ENCODE measurements at places on chromosomes 5 and 9. TPM values are rescaled to one million over a fixed set of nuclear protein-coding genes. Genes with fewer than 3 reads are reported as not detected.

- DNase-seq = no peak
Measured at GRCh38 chr5:142317753-142318152, 7.1 kb downstream of the SPRY4 start.

DNA sequence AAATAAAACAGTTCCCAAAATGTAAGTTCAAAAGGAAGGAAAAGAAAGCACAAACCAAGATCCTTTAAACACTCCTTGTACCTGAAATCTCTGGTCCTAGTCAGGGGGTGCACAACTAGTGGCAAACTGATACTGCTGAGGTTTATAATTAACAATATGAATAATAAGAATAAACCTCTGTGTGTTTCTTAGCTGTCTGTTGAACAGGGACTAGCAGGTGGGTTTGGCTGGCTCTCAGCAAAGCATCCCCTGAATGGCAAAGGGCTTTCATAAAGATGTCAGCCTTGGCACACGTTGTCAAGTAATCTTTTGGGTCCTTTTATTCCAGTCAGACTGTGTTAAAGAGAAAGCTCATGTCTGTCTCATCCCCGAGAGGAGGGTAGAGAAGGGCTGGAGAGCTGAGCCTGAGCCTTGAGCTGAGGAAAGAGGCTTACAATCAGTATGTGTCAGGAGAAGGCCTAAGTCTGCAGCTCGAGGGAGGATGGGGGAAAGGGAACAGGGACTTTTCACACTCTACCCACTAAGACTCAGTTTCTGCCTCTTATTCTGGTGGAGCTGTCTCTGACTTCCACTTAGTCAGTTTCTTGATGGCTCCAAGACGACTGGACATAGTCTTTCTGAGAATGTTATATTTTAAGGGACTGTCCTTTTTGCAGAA, 123.0 kb downstream of the GALNT10 start:
- DNase-seq = no peak

DNA sequence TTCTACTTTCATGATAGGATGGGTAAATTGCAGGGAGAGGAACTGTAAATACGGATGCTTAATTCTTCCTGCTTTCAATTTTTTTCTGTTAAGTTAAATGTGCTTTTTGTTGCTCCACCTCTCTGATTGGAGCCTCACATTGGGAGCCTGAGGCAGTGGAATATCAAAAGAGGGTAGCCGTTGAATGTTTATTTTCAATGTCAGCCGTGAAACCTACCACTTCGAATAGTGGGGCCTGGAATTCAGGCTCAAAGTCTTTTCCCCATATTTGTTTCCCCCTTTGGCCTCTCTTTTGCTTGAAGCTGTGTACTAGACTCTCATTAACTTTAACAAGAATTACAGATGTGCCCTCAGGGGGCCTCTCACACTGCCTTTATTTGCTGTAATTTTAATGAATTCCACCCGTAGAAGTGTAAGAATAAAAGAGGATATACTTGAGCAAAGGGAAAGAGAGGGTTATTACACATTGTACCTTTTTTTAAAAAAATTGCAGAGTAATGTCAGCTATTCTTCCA, 29.0 kb downstream of the PSAT1 start:
- DNase-seq = no peak

DNA sequence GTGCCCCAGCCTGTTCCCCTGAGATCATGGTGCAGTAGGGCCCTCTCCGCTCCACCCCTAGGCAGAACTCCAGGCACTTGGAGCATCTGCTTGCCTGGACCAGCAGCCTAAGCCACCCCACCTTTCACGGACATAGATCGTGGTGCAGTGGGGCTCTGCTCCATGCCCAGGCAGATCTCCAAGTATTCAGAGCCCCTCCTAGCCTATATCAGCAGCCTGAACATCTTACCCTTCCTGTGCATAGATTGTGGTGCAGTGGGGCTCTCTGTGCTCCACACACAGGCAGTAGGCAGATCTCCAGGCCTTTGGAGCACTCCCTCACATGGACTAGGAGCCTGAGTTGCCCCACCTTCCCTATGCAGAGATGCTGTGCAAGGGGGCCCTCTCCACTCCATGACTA, 103.0 kb downstream of the GLIS3 start:
- no peak for DNase-seq

The ZNF454 gene
- total RNA-seq = 46.7 TPM

GRCh38 chr5:101024299-101024698, 121.2 kb upstream of the ST8SIA4 start:
- no peak for DNase-seq

- DNase-seq = peak; percentile 70
Measured at GRCh38 chr9:14909961-14910805, at the start of gene FREM1. Gene FREM1, minus strand, starts transcription at chr9:14910428. Its CDS starts 41,451 bp downstream, at chr9:14868977.

GRCh38 chr9:18791074-18791473, 241.9 kb downstream of the SAXO1 start:
- peak; percentile 46 for DNase-seq

GRCh38 chr9:86368871-86369521, 14.8 kb upstream of the TUT7 start:
- DNase-seq = no peak

DNA sequence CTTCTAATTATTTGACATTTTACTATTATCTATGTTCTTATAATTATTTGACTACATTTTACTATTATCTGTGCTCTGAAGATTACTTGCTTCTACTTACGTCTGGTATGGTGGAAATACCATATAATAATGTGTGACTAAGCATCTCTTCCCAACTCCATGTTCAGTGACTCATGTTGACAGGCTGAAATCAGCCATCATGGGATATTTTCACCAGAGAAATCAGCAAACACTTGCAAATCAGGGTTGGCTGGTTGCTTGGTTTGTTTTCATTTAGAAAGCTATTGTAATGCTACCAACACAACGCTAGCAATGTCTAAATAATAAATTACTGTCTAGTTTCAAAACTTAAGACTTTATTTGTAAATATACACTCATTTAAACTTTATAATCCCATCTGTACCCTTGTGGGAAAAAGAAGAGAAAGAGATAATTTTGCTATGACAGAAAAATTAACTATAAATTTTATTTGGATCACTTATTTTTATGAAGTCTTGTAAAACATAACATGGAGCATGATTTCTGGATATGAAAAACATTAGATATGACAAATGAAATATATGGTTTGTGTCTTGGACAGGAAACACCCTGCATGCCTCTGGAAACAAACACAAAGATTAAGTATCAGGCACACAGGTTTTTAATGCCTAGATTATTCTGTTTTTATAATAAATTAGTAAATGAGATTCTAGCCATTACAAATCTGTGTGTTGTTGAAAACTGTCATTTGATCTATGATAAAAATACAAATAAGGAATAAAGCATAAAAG, 337.6 kb downstream of the BNC2 start:
- DNase-seq = no peak

The IL7R gene
- 20.7 TPM for total RNA-seq

DNA sequence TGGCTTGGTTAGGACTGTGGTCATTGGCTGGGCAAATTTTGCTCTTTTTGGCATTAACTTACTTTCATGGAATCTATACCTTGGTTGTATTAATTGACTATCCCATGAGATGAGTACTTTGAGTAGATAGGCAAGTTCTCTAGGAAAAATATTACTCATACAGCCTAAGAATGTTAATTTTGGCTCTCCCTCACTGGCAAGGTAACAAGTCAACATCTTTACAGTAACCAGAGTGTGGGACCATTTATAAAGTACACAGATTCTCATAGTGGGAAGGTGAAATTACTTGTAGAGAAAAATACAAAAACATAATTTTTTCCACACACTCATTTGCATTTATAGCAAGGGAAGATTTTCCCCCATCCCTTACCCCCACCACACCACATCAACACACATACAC, 154.6 kb upstream of the ZNF608 start:
- no peak for DNase-seq

GRCh38 chr5:113280541-113280940, 154.2 kb downstream of the TSSK1B start:
- DNase-seq = no peak

- DNase-seq = peak; percentile 85
Measured at GRCh38 chr5:317086-317811, 4.3 kb upstream of the AHRR start.

DNA sequence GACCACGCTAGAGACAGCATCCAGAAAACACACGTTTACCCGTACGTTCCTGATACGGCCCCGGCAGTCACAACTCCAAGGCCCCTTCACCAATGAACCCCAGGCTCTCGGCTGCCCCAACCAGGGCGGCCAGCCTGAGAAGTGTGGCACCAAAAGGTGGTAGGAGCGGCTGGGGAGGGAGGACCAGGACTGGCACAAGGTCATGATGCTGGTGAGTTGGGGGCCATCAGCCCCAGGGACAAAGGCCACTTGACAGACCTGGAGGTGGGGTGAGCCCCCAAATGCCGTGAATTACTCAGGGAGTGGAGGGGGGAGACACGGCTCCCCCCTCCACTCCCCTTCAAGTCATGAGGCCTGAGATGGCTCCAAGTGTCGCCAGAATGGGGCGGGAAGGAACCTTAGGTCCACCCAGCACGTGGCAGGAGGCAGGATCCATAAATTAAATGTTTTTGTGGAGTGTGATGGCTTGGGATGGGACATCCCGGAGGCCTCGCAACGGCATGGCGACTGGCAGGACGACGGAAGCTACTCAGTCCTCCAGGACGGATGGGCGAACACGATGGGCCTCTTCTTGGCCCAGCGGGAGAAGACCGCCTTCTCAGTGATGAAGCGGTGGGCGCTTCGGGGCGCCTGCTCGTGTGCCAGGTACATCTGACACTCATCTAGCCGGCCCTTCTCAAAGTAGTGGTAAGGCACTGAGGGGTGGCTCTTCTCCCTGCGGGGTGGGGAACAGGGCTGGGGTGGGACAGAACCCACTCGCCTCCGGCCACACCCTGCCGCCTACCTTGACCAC, 8.7 kb upstream of the ST6GALNAC6 start:
- DNase-seq = no peak

- DNase-seq = no peak
Measured at GRCh38 chr9:76707510-76707909, 56.7 kb upstream of the PCA3 start.

DNA sequence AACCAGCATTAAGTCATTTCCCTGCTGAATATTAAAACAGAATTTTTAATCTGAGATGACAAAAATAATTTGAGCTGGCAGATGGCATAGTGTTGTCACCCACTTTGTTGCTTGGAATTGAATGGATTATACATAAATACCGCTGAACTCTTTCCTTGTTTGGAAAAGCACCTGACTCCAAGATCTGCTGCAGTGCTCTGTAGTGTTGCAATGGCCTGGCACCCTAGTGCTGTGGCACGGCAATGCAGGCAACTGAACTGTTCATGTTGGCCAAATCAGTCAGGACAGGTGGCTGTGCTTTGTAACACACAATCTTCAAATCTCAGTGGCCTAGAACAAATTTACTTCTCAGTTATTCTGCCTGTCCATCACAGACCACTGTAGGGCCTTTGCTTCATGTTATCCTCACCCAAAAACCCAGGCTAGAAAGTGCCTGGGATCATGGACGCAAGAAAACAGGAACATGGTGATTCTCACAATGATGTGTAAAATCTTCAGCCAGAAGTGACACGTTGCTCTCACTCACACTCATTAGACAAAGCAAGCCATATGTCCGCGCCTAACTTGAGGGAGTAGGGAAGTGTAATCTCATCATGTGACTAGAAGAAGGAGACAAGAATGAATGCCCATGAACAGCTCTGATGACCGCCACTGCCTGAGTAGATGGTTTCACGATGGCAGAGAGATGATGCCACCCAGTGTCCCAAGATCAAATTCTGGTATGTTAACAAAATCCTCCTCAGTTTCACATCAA, 191.9 kb upstream of the PUM3 start:
- DNase-seq = no peak

DNA sequence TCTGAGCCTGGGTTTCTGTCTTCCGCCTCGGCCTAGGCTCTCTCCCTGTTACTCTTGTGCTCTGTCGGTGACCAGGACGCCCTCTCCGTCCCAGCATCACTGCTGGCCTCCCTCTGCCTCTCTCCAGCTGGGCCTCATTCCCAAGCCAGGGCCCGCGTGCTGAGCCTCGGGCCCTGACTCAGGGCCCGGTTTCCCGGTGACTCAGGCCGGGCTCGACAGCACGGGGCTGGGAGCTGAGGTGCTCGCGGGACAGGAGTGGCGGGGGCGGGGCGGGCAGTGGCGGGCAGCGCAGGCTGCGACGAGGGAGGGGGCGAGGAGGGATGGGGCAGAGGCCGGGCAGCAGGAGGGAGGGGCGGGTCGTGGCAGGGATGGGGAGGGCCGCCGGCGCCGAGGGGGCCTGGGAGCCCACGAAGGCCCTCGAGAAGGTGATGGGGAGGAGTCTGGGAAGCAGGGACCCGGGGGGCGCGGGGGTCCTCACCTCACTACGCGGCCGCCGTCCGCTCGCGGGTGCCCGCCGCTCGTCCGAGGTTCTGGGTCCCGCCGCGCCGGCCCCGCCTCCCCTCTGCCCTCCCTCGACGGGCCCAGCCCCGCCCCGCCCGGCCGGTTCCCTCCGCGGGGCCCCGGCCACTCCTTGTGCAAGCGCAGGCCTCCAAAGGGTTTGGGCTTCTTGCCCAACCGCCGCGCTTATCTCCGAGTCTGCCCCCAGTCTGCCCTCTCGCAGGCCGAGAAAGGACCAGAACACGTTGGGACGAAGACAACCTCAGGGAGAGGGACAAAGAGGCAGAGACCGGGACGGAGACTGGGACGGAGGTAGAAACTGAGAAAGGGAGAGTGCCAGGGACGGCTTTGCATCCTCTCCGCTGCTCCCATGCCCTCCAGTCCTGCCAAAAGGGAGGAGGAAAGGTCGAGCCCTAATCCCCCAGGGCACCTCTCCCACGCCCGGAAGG, at the start of gene ARAP3:
ARAP3 (minus strand) TSS at position 536 of the 947 bp plus-strand sequence. CDS start 1,744 bp downstream, outside the sequence.
- DNase-seq = peak; percentile 94

GRCh38 chr5:32083981-32084430, 90.1 kb downstream of the GOLPH3 start:
- no peak for DNase-seq

DNA sequence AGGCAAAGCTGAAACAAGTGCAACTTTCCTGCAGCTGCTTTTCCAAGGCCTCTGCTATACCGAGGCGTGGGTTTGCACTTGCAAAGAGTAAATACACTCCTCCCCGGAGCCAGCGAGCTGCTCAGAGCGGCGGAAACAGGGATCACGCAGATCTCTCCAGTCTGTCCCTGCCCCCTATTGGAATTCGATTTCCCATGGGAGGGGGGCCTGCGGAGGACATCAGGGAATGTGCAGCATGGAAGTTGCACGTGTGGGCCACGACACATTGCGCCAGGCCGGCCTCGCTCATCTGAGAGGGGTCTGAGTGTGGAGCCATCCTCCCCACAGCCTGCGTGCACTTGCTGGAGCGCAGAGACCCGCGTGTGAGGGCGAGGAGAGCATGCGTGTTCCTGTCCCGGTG, 104.3 kb upstream of the PHYKPL start:
- peak; percentile 68 for DNase-seq

The LHFPL2 gene
- 28.7 TPM for total RNA-seq

The ANKRD34B gene
- not detected for total RNA-seq

- no peak for DNase-seq
Measured at GRCh38 chr5:173200356-173200755, 34.6 kb downstream of the NKX2-5 start.

The SET gene
- total RNA-seq = 202 TPM

DNA sequence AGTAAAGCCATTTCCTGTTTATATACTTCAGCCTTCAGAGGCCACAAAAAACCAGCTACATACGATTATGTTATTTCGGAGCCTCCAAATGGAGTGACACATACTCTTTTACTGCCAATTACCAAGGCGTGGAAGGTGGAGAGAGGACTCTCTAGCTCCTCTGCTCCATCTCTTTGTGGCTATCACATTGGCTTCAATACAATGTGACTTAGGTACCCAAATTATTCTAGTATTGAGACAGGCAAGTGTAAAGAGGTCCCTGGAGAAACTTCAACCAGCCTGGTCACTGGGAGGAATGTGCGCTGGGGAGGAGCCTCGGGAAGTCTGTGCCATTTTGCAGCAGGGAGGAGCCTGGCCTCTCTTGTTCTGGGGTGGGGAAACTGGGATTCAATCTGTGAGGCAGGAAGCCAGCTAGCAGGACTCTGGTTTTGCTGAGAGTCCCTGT, 85.8 kb upstream of the TAS2R1 start:
- DNase-seq = peak; percentile 8

- no peak for DNase-seq
Measured at GRCh38 chr5:123557907-123558306, 45.9 kb downstream of the CSNK1G3 start.

The RELL2 gene
- total RNA-seq = not detected

Data from stomach (tissue), 19 donors.